Activated T-helper 1 cell treated with Interleukin-2 at 50 U/mL for 16 hours (primary cell): ENCODE measurements at places on chromosomes 5 and 9.

DNA sequence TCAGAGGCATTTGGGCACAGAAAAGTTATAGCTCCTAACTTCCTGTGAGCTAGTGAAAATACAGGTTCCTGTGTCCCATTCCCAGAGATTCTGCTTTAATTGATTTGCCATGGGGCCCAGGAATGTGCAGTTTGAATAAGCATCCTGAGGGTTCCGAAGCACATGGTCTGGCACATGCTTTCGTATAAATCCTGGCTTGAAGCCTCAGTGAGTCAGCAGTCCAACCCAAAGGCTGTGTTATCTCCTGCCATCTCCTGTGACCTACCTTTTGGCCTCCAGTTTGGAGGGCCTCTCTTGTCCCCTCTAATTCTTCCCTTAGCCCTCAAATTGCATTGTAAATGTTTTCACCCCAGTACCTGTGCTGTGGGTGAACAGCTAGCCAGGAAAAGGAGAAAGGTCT is 183.8 kb downstream of the NR3C1 start:
- no peak for DNase-seq

GRCh38 chr5:139138809-139139208 is 59.4 kb downstream of the SIL1 start:
- no peak for DNase-seq

DNA sequence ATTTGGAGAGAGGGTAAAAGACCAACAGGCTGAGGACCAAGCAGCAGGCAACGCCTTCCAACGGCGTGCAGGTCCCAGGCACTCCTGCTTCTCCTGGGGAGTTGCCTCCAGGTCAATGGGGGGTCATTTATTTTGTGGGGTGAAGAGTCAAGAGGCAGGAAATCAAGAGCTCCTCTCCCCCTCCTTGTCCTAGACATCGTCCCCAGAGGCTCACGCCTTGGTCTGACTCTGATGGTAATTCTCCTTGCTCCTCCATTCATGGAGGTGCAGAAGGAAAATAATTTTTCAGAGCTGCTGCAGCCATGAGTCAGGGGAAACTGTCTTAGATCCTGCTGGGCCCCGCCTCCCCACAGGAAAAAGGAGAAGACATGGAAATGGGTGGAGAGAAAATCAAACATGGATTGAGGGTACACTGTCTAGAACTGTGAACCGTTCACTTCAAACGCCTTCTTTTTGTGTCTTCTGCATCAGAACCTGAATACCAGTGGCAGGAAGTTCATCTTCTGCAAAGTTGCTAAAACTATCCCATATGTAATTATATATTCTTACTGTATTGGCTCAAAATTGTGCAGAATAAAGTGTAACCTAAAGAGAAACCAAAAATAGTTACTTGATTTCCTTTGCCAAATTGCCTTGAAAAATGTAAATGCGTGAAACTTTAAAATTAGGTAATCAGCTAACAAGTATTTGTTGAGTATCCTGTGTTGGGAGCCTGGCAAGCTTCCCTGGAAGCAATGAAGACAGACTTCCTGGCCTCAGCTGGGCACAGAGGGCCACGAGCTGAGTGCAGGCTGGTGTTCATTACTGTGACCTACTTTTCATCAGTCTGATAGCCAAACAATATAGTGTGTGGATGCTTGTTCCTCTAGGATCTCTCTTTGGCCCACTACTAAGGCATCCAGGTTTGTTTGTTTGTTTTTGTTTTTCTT is 142.0 kb downstream of the CMYA5 start:
- no peak for DNase-seq

- no peak for DNase-seq
Observed at GRCh38 chr5:149824846-149825245, 94.7 kb downstream of the PPARGC1B start.

DNA sequence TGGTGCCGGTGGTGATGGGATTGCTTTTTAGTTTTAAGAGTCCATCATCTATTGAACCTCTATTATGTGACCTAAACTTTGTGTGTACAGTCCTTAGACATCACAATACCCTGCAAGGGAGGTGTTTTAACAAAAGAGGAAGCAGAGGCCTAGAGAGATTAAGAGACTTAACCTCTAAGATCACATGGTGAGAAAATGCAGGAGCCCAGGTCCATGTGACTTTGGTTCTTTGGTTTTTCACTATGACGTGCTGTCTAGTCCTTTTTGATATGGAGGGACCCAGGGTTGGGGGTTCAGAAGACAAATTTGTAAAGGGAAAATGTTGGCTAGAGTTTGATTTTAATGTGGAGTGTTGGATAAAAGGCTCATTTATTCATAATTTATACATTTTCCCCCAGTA is 34.1 kb upstream of the TRMT10B start:
- no peak for DNase-seq

GRCh38 chr5:56512313-56512996 is 279.3 kb upstream of the ANKRD55 start:
- DNase-seq, result no peak

DNA sequence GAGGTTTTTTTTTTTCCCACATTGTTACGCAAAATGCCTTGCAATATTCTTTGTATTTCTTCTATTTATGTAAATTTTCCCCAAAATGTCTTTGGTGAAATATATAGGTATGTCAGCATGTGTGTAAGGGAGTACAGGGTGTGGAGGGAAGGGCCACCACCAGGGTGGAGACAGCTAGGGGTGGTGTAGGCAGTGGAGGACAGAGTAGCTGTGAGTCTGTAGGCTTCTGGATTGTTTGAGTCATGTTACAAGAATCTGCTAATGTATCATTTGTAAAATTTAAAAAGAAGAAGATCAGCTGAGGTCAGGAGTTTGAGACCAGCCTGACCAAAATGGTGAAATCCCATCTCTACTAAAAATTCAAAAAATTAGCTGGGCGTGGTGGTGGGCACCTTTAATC is 175.5 kb downstream of the NXNL2 start:
- DNase-seq, result no peak

GRCh38 chr5:88860501-88860900 is 22.5 kb downstream of the MEF2C start:
- no peak for DNase-seq

GRCh38 chr9:11931109-11931508 is 762.1 kb upstream of the TYRP1 start:
- DNase-seq, result no peak

GRCh38 chr5:158017469-158017868 is 158.5 kb upstream of the CLINT1 start:
- DNase-seq, result no peak

DNA sequence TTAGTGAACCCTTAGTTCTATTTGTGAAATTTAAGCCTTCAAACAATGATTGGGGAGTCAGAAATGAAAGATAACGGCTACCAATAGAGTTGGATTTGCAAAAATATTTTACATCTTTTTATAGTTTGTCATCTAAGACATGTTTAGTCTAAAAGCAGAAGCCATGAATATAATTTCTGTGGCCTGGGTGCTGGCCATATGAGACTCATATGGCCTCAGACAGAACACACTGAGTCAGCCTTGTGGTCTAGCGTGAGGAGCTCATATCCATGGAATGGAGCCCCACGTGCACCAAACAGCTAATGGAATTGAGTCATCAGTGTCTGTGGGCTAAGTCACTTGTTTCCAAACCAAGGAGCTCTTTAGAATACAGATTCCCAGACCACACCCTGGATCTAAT is 240.7 kb upstream of the NREP start:
- DNase-seq, result no peak
